ENCODE measurements at places on chromosomes 2 and 18. TPM values are rescaled to one million over a fixed set of nuclear protein-coding genes. Genes with fewer than 3 reads are reported as not detected.

The VAMP8 gene
- 26.1 TPM for total RNA-seq

GRCh38 chr18:77478646-77479442 is 229.2 kb downstream of the GALR1 start:
- DNase-seq = peak; percentile 66

- DNase-seq = no peak
Observed at GRCh38 chr2:32330136-32330535, 26.7 kb upstream of the BIRC6 start.

DNA sequence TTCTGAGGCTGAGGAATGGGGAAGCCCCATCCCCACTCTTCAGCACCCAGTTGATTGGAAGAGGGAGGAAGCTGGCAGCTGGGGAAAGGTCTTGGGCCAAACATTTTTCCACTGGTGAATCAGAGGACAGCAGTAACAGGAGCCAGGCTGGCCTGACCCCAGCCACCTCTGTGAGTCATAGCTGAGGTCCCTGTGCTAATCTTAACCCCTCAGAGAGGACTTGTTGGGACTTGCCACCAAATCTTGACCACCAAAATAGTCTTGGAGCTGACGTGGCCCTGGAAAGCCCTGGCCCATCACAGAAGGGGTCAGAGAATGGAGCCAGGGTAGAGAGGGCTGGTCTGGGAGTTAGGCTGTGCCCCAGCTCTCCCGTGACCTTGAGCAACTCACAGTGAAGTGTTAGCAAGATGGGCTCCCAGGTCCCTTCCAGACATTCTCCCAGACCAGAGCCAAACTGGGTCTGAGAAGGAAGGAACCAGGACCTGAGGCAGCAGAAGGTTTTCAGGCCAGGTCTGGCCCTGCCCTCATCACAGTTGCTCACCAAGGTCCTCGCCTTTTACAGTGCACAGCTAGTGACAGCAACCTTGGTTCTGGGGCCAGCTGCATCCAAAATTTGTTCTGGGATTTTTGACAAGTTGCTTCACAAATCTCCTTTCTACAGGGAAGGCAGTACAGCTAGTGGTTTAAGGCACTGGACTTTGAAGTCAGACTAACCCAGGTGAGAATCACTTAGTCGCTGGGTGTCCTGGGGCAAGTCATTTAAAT is 266.6 kb downstream of the CYP26B1 start:
- DNase-seq = peak; percentile 91

GRCh38 chr18:74524097-74524496 is 10.2 kb upstream of the CNDP1 start:
- DNase-seq = no peak

- DNase-seq = no peak
Observed at GRCh38 chr2:74429487-74430451, 8.2 kb downstream of the WDR54 start.

DNA sequence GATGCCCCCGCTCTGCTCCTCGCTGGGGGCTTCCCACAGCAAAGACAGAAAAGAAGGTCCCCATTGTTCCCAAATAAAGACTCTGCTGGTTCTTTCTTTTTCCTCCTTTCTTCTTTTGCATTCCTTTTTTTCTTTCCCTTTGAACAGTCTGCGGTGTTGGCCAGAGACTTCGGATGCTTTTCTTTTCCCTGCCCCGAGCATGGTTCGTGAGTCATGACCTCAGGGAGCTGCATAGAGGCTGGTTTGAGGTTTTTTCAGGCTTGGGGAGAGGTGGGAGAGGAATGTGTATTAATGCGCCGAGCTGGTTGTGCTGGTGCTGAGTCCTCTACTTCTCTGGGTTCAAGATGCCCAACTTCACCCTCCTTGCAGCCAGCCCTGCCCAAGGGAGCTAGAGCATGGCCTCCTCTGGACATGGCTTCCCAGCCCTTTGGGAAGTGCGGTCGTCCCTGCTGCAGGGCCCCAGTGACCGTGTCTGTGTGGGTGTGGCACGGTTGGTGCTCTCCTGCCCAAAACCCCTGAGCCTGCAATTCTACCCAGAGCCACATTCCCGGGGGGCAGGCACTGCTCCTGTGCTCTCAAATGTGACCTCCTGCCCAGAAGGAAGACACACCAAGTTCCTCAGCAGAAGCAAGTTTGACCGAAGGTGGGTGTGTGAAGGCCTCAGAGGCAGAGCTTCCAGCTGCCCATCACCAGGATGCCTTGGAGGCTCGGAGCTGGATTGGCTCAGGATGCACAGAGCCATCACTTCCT is 9.0 kb upstream of the ARHGEF4 start:
- no peak for DNase-seq

DNA sequence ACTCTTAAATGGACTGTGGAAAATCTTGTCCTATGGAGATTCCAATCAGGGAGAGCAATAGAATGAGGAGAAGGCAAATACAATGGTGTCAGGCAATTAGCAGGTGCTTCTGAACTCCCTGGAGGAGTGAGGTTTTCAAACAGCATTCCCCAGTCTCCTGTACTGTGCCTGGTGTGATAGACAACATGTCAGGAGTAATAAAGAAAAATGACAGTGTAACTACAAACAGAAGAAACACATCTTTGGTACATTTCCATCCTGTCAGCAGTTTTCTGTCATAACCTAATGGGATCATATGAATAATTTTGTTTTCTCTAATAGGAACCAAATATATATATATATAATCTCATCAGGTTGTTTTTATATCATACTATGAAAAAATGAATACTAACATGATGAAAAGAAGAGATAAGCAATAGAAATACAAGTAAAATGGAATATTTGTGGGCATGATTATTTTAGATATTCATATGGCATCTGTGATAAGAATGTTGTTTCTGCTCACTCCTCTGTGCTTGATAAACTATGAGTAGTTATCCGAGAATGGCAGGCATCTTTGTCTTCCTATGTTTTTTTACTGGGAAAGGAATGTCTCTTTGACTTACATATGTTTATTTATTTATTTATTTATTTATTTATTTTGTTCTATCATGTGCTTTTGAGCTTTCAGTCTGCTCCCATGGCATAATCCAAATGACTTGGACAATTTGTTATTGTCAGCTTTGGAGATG is 441.7 kb downstream of the TXNL1 start:
- DNase-seq = no peak

The CFAP210 gene
- total RNA-seq = not detected

- no peak for DNase-seq
Observed at GRCh38 chr2:218331745-218332144, 24.9 kb upstream of the CATIP start.

The SLC25A52 gene
- not detected for total RNA-seq

The ACMSD gene
- total RNA-seq = not detected

GRCh38 chr2:104897515-104898184 is 43.7 kb downstream of the POU3F3 start:
- DNase-seq = no peak

The IL1F10 gene
- not detected for total RNA-seq

DNA sequence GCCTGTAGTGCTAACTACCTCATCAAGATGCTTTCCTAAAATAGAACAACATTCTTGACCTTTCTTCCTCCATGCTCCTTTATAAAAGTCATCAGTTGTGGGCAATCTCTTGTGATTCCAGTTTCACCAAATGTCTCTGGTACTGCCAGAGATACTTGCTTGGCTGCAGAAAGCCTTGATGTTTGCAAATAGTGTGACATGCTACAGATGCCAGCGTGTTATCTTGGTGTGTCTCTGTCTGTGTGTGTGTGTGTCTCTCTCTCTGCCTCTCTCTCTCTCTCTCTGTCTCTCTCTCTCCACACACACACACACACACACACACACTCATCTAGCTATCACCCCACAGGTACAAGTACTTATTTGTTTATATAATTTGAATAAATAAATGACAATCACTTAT is 146.9 kb downstream of the CCDC102B start:
- no peak for DNase-seq

The CHN1 gene
- 9.3 TPM for total RNA-seq

GRCh38 chr2:118296663-118297062 is 208.4 kb downstream of the INSIG2 start:
- DNase-seq = no peak

- no peak for DNase-seq
Observed at GRCh38 chr18:51363384-51363783, 165.9 kb upstream of the MEX3C start.

GRCh38 chr2:14422426-14422825 is 210.1 kb upstream of the LRATD1 start:
- no peak for DNase-seq

DNA sequence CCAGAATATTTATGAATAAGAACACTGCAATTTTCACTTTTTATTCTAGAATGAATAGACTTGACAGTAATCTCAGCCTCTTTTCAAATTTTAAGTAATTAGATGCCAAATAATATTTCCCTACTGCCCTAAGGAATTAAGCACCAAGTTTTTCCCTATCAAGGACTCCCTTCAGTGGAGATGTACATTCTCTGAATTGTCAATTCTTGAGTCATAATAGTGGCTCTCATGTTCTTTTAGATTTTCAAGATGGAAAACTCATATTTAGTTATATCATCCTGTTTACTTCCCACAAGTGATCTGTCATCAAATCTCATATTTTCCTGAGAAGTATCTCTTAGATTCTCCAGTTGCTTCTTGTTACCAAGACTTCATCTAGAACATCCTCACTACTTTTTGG is 1248.9 kb upstream of the CHAC2 start:
- no peak for DNase-seq

The OTX1 gene
- not detected for total RNA-seq

GRCh38 chr2:68188831-68189230 is 31.1 kb downstream of the PNO1 start:
- DNase-seq = no peak

DNA sequence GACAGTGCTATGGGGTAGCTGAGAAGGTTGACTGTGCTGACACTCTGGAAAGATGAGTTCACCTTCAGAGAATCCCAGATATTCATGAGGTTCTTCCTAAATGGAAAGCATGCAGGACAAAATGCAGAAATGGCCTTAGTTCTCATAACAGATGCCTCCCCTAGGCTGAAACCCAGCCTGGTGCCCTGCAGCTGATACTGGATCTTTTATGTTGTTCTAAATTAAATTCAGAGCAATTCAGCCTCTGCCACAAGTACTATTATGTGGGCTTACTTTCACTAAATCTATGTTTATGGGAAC is 172.0 kb upstream of the SERPINE2 start:
- DNase-seq = no peak

DNA sequence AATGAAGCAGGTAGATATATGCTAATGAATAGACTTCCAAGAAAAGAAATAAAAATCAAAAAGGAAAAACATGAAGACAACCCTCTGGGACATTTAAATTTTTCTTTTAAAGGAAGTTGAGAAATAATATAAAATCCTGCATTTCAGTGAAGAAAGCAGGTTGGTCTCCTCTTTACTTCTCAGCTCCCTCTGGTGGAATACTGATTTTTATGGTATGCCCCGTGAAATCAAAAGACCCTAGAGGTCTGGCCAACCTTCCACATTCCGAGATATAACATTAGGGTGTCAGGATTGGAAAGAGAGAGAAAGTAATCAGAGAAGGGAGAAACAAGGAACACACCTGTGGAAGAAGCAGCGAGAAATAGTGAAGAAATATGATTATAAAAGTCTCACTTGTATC is 72.7 kb downstream of the DNER start:
- no peak for DNase-seq

GRCh38 chr2:74514368-74515270 is at the start of gene TLX2:
TLX2 (plus strand) TSS chr2:74514450; CDS start chr2:74514807, 357 bp downstream.
- DNase-seq = no peak

GRCh38 chr2:8285081-8285480 is 396.8 kb upstream of the ID2 start:
- DNase-seq = no peak

DNA sequence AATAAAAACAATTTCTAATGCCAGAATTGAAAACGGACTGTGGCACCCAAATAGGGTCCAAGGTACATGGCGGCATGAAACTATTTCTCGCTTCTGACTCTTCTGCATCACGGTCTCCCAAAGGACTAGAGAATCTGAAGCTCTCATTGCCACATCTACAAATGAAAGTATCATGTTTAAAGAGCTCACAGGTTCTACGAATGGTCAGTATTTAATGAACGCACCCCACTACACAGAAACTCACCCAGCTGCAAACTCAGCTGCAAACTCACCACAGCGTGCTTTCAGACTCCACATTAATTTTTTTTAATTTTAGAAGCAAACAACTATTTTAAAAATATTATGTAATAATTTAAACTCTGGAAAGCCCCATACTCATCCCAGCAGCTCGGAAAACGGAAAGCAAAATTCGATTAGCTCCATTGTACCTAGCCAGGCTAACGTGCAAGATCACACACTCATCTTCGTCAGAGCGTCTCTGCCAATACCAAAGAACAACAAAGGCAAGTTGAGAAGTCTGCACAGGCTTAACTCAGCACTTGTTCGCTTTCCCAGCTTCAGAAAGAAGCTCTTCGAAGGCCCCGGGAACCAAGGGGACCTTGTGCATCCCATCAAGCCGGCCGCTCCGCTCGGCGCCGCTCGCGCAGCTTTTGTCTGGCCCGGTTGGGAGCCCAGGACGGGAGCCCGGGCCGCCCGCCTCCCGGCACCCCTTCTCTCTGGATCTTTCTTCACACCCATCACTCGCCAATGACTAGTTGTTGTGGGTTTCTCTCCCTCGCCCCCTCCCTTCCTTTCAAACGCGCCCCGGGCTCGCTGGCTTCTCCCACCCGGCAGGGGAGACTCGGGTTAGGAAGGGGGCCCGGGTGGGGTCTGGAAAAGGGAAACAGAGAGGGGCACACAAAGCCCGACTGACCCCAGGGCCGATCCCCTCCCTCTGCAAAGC is 785 bp downstream of the CLASP1 start:
- DNase-seq = peak; percentile 65

GRCh38 chr18:58263055-58263957 is 219.3 kb downstream of the NEDD4L start:
- DNase-seq = no peak

- DNase-seq = peak; percentile 44
Observed at GRCh38 chr2:8447610-8448221, 234.1 kb upstream of the ID2 start.

DNA sequence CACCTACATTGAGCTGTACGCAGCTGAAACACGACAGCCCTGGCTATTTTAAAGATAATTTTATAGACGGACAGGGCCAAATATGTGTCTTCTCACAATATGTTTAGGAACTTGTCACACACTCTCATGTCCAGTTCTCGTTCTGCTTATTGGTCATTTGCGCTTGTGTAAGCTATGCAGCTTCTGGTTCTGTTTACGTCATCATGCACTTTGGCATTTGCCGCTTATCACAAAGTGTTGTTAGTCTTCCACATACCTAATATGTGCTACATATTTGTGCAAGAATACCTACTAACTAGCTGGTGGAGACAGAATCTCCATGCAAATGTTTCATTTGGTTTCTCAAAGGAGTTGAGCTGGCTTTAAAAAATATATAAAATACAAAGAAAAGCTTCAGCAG is 7.5 kb upstream of the ZNF516 start:
- no peak for DNase-seq

DNA sequence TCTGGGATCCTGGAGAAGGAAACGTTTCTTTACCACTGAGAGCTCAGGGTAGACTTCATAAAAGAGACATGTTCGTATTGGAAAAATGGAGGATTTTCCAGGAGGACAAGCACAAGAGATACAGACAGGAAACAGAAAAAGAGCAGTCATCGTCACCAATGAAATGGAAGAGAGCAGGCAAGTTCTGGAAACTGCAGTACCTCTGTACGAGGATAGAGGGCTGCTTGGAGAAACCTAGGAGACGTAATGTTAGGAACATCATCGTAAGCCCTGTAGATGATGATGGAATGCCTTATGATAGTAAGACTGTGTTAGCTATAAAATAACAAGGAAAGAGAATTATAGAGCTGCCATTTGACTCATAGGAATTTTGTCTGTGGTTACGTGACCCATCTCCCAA is 121.1 kb upstream of the KLHL14 start:
- DNase-seq = no peak

- DNase-seq = no peak
Observed at GRCh38 chr18:44996261-44996660, 315.6 kb downstream of the SETBP1 start.

GRCh38 chr2:157747695-157748370 is 119.2 kb upstream of the ACVR1C start:
- DNase-seq = peak; percentile 64
